NB4 (cell line): ENCODE measurements at places on chromosomes 5 and 9.

GRCh38 chr9:68912561-68912960 lies 101.4 kb downstream of the PRKACG start:
- no peak for DNase-seq

DNA sequence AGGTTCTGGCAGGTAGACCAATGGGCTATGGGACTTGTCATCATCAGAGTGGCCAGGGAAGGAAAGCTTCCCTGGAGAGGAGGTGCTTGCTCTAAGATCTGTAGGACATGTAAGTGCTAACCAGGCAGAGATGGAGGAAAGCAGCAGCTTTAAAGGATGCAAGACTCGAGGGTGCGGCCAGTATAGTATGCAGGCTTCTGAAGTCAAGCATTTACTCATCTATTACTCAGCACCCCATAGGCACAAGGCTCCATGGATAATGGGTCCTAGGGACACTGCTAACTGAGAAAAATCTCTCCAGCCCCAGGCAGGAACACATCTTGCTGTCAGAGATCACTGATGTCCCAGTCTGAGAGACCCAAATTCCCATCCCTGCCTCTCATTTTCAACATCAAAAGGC lies 49.7 kb downstream of the WWC1 start:
- no peak for DNase-seq

DNA sequence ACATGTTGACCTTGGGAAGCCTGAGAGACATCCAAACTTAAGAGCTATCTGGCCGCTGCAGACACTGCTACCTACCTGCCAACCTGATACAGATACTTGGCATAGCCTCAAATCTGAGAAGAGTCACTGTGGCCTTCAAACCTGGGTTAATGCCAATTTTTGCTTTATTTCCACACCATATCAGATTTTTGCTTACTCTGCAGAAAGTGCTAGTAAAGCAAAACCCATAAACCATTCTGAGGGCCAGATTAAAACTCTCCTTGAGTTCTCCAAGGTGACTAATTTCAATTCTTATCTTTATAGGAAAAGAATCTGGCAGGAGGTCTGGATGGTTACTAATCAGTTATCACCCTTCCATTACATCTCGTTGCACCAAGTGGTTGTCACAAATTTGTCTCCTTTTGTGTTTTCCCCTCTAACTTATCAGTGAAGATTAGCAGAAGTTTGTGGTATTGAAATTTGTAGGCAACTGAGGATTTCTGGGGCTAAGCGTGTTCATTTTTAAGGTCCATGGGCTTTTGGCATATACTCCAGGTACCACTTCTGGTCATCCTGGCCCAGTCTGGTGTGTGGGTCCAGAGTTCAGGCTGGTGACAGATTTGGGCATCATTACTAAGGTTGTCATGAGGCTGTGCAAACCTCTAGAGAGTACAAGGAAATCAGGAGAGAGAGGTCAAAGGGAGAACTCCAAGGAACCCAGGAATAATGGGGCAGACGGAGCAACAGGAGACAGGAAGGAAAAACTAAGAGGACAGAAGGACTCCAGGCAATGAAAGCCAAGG lies 177.9 kb downstream of the TSSK1B start:
- no peak for DNase-seq

GRCh38 chr5:126235628-126236027 lies 187.6 kb upstream of the GRAMD2B start:
- no peak for DNase-seq

GRCh38 chr9:115289757-115290208 lies 171.8 kb upstream of the TNC start:
- DNase-seq, result no peak

DNA sequence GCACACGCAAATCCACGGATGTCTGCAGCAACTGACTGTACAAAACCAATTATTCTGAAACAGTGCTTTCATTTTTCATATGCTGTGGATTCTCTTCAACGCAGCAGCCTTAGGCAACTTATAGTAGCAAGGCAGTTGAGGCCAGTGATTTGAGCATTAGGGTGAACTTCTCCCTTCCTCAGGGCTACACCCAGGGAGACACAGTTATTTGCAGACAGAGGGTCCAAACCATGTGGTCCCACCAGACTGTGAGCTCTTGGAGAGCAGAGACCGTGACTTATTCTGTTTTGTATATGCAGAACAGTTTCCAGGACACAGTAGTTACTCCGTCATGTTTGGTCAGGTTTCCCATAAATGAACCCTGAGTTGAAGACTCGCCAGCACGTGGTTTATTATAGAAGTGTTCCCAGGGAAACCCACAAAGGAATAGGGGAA lies 19.0 kb upstream of the WHRN start:
- DNase-seq, result no peak

DNA sequence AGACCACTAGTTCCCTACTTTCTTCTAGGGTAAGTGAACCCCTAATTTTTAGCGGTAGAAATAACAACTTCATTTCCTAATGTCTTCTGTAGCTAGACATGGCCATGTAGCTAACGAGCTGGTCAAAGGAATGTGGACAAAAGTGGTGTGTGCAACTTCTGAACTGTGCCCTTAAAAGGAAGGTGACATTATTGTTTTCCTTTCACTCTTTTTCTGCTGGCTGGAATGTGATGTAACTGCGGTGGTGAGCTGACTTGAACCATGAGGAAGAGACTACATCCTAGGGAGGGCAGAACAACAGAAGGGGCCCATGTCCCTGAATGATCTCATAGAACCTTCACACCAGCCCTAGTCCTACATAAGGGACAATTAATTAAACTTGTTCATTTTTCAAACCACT lies 1.3 kb upstream of the SNX2 start:
- peak; percentile 45 for DNase-seq

- DNase-seq, result no peak
These were observed 125.6 kb downstream of the LPAR1 start for GRCh38 chr9:110912419-110913291.

DNA sequence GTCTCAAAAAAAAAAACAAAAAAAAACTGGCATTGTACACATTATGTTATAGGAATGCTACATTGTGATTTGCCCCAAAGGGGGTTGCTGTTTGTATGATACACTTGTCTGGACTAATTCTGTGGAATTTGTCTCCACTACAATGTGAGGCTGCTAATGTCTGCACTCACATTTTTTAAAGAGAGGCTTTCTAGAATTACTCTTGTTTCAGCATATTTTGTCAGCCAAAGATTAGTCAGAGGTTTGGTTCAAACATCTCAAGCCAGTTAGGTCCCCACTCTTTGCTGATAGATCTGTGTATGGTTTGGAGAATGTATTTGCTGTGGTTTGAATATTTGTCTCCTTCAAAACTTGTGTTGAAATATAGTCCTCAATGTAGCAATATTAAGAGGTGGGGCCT lies 59.3 kb upstream of the ZNF169 start:
- DNase-seq, result no peak

GRCh38 chr9:81666123-81666522 lies 23.2 kb downstream of the TLE1 start:
- DNase-seq, result no peak

- peak; percentile 83 for DNase-seq
These were observed 5.9 kb downstream of the ABCA2 start for GRCh38 chr9:137021979-137022661.

DNA sequence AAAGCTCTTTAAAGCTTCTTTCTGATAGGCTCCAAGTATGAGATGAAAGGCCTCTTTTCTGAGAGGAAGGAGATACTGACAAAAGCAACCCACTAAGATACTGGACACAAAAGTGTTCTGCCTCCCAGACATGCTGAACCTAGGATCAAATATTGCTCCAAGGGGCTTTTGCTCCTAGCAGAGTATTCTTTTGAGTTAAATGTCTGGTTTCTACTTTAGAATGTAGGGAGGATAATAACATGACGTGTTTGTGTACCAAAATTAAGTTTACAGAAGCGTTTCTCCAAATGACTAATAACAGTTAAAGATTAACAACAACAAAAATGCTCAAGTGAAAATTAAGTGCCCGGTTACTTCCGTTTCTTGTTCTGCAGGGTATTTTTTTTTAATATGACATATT lies 2293.3 kb upstream of the C9orf72 start:
- DNase-seq, result no peak

- no peak for DNase-seq
These were observed 86.3 kb upstream of the SLC12A2 start for GRCh38 chr5:127997201-127997704.

DNA sequence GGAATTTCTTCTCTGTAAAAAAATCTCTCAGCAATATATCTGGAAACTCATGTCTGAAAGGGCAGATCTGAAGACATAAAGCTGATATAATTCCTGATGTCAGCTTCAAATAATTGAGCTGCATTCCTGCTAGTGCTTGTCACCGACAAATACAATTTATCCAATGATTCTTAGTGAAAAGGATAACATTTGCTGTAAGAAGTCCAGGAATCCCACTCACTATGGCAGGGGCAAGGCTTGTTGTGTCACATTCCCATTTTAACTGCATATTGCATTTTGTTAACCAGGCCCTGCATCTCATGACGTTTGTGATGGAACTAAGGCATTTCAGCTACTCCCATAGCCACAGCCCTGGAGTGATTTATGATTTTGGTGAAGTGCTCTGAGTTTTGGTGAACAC lies 160.1 kb upstream of the DAB2 start:
- DNase-seq, result no peak

GRCh38 chr5:114977979-114978573 lies 191.6 kb downstream of the TRIM36 start:
- no peak for DNase-seq

- DNase-seq, result no peak
These were observed 136.3 kb upstream of the RGMB start for GRCh38 chr5:98637116-98637515.

DNA sequence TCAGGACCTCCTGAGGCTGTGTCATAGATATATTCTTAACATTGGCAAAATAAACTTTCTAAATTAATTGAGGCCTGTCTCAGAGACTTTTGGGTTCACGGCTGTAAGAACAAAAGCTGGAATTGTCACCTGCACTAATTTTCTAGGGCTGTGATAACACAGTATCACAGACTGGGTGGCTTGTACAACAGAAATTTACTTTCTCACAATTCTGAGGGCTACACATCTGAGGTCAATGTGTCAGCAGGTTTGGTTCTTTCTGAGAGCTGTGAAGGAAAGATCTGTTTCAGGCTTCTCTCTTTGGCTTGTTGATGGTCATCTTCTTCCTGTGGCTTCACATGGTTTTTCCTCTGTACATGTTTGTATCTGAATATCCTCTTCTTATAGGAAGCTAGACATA lies 29.2 kb upstream of the NFIL3 start:
- DNase-seq, result no peak

DNA sequence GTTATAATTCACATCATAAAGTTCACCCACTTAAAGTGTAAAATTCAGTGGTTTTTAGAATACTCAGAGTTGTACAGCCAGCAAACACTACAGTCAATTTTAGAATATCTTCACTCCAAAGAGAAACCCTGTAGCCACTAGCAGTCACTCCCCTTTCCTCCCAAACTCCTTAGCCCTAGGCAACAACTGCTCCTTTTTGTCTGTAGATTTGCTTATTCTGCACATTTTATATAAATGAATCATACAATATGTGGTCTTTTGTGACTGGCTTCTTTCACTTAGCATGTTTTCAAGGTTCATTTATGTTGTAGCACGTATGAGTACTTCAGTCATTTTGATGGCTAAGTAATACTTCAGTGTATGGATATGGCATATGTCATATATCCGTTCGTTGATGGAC lies 38.7 kb downstream of the TGFBR1 start:
- DNase-seq, result no peak

DNA sequence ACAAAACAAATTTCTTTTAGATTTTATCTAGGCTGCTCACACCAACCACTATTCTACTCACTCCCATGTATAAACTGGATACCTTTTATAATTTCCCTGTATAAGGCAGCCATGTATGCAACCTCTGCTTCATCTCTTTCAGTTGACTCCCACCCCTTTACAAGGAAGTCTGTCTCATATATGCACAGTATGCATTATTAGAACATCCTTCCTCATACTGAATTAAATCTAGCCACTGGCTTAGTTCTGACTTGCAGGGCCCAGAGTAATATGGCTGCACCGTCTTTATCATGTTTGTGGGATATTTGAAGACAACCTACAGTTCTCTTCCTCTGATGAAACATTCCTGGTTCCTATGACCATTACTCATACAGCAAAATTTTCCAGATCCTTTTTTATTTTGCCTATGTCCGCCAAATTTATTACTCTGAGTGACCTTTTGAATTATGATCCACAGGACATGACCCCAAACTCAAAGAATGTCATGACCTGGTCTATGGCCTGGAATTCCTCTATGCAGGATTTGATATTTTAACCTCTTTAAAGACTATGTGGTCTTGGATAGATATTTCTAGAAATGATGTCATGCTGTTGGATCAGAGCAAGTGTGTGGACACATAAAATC lies 76.6 kb upstream of the ITGA1 start:
- DNase-seq, result no peak

DNA sequence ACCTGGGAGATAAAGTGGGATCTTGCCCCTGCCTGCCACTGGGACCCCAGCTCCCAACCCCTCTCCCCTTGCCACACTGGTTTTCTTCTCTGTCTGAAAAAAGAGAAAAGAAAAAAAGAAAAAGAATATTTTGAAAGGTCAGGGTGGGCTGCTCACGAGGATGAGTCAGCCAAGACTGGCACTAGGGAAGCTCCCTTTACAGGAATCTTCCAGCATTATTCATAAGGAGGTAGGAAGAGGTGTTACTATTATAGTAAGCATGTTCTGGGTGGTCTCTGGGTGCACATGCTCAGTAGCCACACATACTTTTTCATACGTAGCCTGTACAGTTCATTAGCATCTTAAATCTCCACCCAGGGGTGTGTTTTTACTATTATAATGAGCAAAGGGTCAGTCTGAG lies 46.8 kb upstream of the HAND1 start:
- DNase-seq, result no peak

GRCh38 chr9:124795881-124796431 lies 19.0 kb downstream of the OLFML2A start:
- no peak for DNase-seq

DNA sequence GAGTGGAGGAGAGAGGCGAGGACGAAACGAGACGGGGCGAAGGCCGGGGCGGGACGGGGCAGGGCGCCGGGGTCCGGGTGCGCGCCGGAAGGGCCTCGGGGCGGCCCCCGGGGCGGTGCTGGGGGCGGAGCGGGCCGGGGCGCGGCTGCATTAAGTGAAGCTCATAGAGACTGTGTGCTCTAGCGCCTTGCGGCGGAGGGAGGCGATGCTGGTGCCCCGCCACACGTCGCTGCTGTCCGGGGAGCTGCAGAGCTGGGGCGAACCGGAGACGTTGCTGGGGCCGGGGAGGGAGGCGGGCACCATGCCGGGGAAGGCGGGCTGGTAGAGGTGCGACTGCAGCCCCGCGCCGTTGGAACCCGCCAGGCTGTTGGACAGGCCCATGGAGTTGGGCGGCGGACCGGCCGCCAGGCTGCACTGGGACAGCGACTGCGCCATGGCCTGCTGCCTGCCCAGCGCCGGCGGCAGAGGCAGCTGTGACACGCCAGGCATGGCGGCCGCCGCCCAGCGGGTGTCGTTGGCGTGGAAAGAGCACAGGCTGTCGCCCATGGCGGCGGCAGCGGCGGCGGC lies 8.3 kb downstream of the OTP start:
- DNase-seq, result peak; percentile 87

DNA sequence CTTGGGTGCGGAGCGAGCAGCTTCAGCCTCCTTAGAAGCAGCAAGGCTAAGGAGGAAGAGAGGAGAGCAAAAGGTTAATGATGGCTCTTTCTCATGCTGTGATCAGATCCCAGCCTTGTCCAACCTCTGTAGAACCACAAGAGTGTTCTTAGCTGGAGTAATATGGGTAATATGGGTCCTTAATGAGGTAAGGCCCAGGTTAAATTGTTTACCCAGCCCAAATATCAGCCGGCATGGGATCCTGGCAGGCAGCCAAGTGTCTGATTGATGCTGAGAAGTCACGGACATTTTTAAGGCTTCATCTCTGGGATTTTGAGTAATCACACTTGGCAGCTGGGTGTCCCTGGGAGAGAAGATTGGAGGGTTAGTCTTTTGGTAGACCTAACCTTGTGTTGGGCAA lies 32.3 kb downstream of the GLRA1 start:
- no peak for DNase-seq
